ENCODE measurements at places on chromosomes 7 and 10. TPM values are rescaled to one million over a fixed set of nuclear protein-coding genes. Genes with fewer than 3 reads are reported as not detected.

The CDC123 gene
- 105 TPM for total RNA-seq

The SPACDR gene
- total RNA-seq = 2.0 TPM

The TMEM213 gene
- not detected for total RNA-seq

The PRLHR gene
- 0.69 TPM for total RNA-seq

The VAX1 gene
- not detected for total RNA-seq

The FAM25A gene
- not detected for total RNA-seq

The EN2 gene
- total RNA-seq = not detected

The OR9A2 gene
- total RNA-seq = 0.50 TPM

The PBLD gene
- total RNA-seq = 10.7 TPM

The NPSR1 gene
- 0.59 TPM for total RNA-seq

The KCND2 gene
- 74.5 TPM for total RNA-seq

The TNKS2 gene
- 91.9 TPM for total RNA-seq

The STRIP2 gene
- total RNA-seq = 16.0 TPM

The ZNF789 gene
- total RNA-seq = 16.5 TPM

The ANXA8 gene
- total RNA-seq = 0.20 TPM

The PALD1 gene
- total RNA-seq = 26.3 TPM

The FGFBP3 gene
- 9.5 TPM for total RNA-seq

The PVRIG gene
- total RNA-seq = not detected

Measured in spinal cord (tissue), 10 donors.